ENCODE measurements at places on chromosomes 3 and 15.

GRCh38 chr15:70438776-70439175, 324.6 kb downstream of the UACA start:
- DNase-seq: no peak

DNA sequence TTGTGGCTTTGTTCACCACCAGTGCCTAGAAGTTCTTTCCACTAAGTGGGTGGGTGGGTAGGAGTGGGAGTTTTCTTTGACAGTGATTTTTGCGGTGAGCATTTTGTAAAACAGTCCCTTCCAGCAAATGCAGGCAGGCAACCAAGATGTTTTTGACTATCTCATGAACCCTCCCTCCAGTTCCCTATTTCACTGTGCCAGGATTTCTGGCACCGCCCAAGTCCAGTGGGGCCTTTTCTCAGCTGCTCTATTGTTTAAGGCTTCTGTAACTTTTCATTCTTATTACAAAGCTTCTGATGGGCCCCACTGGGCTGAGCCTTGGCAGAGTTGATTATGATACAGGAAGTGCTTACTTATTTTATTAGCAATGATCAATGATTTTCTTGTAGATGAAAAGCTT, 236.0 kb downstream of the EDEM1 start:
- DNase-seq: peak; percentile 22

DNA sequence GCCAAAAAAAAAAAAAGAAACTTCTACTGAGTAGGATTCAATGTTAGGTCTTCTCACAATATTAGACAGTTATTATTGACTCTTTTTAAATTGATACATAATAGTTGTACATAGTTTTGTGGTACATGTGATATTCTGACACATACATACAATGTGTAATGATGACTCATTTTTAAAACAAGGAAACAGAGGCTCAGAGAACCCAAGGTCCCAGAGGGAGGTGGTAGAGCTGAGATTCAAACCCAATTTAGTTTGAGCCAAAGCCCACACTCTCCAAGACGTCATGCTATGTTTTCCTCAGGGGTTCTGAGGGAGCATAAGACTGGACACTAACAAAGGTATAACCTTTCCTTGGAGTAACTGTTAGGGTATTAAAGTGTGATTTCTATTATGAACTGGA, 40.6 kb downstream of the MYO5C start:
- DNase-seq: no peak

GRCh38 chr3:47083786-47084185, 80.1 kb downstream of the SETD2 start:
- peak; percentile 86 for DNase-seq

GRCh38 chr15:81265256-81265943, 58.5 kb downstream of the STARD5 start:
- DNase-seq: peak; percentile 66

DNA sequence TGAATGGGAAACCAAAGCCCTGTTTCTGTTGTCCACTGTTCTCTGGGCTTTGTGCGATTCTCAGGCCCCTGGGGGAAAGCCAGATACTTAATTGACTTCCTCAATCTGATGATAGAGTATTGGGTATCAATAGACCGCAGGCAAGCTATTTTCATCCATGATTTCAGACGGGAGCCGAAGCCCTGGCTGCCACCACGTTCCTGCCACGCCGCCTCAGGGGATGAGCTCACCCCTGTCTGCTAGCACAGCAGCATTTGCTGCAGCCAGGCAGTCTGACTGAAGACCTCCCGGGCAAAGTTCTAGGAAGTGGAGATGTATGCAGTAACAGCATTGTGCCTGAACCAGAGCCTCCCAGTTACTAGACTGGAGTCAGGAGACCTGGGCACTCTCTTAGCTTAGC, 69.8 kb downstream of the ISG20 start:
- DNase-seq: peak; percentile 73

- DNase-seq: peak; percentile 79
These were observed 14.6 kb downstream of the GABPB1 start for GRCh38 chr15:50340416-50340815.

DNA sequence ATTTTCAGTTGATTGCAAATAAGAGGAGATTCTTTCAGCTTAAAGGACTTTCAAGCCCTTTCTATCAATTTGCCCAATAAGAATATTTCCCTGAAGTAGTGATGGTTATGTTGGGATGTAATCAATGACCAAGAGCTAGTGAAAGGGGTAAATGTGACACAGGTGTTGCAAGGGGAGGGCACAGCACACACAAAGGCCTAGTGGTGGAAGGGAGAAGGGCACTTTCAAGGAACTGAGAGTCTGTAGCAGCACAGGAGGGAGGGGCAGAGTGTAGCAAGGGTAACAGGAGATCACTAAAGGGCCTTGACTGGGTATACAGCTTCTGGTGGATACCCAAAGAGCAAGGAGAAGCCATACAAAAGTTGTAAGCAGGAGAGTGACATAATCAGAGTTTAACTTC, 217.8 kb upstream of the ARHGEF26 start:
- no peak for DNase-seq

DNA sequence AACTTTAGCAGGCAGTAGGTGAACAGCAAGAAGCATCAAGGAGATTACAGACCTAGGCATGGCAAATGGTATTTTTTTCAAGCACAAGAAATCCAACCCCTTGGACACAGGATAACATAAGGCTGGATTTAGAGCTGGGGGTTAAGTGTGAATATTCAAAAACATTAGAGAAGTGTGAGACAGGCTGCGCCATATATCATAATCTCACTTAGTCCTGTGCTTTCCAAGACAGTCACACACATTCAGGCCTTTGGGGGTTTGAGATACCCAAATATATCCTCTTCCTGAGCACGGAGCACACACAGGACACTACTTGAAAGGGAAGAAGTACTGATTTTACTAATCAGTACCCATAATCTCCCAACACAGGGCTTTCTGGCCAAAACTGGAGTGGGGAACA, 83.0 kb upstream of the CLDN18 start:
- DNase-seq: no peak

GRCh38 chr3:57309769-57310360, 17.4 kb upstream of the ASB14 start:
- no peak for DNase-seq

- DNase-seq: no peak
These were observed 40.9 kb downstream of the AKAP13 start for GRCh38 chr15:85421116-85421925.

DNA sequence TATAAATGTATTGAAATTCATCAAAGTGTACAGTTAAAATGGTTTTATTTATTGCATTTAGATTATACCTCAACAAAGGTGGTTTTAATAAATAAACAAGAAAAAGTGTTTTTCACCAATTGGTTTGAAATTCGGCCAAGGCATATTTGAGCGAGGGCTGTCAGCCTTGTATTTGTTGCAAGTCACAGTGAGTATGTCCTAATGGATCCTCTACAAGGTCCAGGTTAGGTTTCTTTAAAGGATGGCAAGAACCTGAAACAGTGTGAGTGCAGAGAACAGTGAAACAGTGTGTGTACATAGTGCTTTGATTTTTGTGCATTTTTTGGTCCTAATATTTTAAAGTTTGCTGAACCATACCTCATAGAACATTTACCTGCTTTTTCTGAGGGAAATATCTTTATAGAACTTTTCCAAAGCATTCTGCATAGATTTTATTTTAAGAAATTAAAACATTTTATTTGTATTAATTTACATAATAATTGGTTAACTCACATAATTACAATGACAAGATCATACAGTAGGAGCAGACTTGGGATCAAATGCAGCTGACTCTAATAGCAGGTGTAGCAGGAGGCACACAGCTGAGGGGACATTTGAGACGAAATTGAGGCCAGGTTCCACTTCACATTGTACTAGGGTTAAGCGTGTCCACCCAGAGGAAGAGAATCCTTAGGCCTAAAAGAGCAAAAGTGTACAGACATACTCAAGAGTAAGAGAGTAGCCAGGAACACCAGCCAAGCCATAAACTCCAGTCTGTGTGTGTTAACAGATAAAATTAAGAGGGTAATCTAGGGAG, 428.8 kb upstream of the TPRG1 start:
- DNase-seq: no peak

- DNase-seq: no peak
These were observed 48.5 kb downstream of the CMTM6 start for GRCh38 chr3:32454111-32454510.

DNA sequence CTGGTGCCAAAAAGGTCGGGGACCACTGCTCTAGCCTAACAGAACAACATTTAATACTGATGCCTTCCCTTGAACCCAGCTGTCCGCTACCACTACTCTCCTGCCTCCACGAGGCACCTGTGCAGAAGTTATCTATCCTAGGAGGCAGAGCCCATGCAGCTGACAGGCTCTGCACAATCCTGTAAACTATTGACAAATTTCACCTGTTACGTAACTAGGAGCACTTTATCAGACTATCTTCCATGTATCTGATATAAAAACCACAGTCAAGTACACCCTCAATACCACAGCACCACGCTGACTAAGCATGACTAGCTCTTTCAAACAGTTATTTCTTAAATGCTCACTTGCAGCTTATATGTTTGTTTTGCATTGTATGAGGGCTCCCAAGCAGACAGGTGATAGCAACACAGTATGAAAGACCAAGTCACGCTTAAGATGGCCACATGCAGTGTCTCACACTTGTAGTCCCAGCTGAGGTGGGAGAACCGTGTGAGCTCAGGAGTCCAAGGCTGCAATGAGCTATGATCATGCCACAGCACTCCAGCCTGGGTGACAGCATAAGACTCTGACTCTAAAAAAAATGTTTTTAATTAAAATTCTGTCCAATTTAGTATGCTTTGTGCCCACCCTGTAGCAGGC, 4.5 kb upstream of the IL17RC start:
- DNase-seq: peak; percentile 22

DNA sequence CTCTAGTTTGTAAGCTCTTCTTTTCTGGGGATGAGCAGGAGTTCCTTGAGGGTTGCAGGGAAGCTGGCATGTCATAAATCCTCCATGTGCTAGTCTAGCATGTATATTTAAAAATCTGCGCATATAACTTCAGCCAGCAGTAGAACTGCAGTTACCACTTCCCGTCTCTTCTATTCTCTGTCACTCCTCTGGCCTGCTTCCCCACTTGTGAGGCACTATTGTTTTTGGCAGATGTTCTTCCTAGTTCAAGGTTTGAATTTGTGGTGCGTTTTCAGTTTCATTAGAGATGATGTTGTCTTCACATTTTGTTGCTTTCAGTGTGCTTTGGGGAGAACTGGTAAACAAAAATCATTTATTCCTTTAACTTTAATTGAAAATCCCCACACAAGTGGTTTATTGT, 169.1 kb upstream of the ZPLD1 start:
- DNase-seq: no peak

GRCh38 chr3:47949979-47950378, 66.2 kb downstream of the MAP4 start:
- DNase-seq: no peak

DNA sequence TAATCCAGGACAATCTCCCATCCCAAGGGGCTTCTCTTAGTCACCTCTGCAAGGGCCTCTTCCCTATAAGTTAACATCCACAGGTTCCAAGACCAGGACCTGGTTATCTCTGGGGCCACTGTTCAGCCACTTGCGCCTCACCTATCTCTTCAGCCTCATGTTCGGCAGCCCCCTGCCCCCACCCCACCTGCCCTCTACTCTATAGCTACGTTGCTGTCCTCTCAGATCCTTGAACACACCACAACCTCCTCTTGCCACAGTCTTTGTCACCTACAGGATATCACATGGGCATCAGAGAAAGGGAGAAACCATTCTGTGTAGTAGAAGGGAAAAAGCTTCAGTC, 33.9 kb downstream of the SLC41A3 start:
- DNase-seq: no peak

- DNase-seq: peak; percentile 51
These were observed 69.0 kb downstream of the RAB7A start for GRCh38 chr3:128794770-128795649.

DNA sequence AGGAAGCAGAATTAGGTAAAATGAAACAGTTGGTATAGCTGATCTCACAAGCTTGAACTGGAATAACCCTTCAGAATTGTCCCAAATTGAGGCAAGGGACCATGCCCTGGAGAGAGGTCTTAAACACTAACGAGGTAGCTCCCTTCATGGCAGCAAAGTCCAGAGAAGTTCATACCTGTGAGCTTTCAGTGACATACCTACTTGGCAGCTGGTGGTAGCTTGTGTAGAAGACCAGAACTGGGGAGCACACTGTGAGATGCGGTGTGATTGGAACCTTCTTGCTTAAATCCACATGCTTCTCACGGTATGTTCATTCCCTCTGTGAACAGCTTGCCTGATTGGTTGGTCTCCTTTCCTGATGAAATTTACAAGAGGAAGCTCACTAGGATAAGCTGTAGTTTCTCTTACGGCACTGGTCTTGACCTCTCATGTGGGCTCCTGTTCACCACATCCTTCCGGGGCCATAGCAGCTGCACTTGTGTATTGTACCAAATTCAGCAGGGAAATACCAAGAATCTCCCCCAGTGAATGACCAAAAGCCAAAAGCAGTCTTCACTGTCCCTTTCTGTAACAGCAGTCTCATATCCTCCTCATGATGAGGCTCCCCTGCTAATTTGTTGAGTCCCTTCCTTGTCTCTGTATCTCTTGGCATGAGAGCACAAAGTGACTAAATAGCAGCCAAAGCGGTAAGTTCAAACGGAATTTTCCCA, 483.7 kb upstream of the FRG2C start:
- DNase-seq: peak; percentile 99

All from MV-4-11 (cell line).